ENCODE measurements at places on chromosomes 2 and 18.

DNA sequence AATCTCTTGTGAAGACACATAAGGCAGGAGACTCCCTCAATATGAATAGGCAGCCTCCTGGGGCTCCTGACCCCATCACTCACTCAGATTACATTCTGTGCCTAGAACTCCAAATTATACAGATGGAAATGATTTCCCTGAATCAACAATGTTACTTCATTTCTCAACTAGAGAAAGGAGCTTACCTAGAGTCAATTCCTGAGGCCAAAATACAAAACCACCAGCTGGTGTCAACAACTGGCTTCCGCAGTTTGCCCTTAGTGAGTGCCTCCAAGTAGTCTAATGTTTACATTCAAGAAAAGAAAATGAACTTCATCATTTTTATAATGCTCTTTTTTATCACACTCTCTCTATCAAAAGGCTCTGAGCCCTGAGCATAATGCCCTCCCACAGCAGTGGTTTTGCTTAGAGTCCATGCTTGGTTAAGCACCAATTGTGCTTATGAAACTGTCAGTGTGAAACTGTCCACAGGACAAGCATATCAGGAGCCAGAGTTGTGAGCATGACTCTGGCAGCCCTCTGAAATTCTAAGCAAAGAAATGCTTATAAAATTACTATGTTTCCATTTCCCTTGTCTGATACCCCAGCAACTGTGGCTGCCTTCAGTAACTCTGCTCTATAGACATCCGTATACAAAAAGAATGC, 305.7 kb upstream of the PKDCC start:
- DNase-seq: no peak

DNA sequence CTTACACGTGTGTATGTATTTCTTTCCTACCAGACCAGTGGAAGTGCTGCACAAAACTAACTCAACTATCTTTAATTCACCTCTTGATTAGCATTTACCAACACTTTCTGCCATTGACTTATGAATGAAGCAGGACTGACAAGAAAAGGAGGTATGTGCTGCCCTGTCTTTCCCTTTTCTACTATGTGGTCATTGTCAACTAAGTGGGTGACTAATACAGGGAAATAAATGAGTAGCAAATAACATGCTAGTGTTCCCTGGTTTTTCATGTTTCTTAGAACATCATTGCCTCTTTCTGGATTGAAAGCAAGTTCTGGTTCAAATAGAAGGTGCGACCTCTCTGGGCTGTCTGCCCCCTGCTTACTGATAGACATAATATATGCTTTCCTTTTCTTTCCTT, 58.0 kb downstream of the LINC00305 start:
- no peak for DNase-seq

DNA sequence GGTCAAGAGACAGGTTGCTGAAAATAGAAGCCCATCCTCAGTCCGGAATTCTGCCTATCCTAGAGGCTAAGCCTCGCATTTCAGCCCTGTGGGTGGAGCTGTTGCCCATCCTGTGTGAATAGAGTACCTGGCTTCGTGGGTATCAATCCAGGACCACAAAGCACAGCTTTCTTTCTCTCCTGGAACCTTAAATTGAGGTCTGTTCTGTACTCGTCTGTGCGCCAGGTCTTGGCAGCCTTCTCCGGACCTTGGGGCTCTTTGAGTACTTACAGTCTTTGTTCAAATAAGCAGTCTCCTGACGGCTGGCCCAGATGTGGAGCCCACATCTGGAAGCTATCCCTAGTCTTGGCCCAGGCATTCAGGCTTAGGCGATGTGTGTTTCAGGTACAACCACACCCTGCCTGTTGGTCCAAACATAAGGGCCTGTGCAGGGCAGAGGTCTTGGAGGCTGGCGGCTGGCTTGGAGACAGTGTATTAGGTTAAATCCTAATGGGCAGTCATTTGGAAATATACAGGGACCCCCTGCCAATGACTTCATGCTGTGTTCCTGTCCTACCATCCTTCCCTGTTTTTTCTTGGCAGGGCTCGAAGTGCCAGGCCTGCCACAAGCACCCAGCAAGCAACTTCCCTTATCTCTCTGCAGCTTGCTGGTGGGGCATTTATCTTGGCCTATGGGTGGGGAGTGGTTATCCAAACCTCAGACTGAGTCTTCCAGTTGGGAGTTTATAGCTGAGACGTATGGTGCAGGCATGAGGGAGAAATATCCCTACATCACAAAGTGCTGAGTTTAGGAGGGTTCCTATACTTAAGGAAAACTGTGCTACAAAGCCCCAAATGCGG, 294.1 kb downstream of the BCL2 start:
- DNase-seq: no peak

- no peak for DNase-seq
Observed at GRCh38 chr2:120605231-120605935, 130.3 kb upstream of the GLI2 start.

GRCh38 chr18:78138983-78139496, 840.6 kb upstream of the SALL3 start:
- no peak for DNase-seq

DNA sequence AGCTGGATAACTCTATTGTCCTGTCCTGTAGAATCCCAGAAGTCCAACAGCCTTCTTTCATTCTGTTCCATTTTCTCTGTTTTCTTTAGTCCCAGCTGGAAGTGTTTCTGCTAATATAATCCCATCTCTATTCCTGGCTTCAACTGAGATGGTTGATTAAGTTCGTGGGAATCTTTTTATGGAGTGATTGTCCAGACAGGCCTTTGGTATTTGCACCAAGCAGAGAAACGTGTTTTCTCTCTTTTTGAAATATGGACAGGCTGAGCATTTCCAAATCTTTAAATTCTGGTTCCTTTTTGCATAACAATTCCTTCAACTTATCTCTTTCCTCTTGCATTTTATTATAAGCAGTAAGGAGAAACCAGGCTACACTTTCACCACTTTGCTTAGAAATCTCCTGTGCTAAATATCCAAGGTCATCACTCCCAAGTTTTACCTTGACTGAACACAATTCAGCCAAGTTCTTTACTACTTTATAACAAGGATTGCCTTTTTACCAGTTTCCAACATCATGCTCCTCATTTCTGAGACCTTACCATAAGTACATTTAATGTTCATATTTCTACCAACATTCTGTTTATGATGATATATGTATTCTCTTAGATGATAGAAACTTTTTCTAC, 108.8 kb downstream of the ZFP36L2 start:
- DNase-seq: no peak

DNA sequence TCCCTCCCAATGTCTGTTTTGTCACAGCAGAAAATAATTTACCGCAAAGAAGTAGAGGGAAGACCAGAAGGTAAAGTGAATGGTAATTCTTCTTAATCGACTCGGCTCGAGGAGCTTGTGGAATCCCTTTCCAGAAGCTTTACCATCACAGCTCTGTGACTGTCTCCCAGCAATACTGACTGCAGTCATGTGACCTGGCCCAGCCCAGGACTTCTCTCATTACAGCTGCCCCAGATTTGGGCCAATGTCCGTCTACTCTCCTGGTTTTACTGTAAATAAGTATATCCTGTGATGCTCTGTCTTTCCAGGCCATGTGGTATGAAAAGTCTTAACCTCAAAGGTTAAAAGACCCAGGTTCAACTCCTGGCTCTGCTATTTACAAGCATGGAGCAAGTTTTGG, 18.9 kb upstream of the ELOA2 start:
- no peak for DNase-seq

- no peak for DNase-seq
Observed at GRCh38 chr2:127695491-127696472, 5.5 kb upstream of the SFT2D3 start.

DNA sequence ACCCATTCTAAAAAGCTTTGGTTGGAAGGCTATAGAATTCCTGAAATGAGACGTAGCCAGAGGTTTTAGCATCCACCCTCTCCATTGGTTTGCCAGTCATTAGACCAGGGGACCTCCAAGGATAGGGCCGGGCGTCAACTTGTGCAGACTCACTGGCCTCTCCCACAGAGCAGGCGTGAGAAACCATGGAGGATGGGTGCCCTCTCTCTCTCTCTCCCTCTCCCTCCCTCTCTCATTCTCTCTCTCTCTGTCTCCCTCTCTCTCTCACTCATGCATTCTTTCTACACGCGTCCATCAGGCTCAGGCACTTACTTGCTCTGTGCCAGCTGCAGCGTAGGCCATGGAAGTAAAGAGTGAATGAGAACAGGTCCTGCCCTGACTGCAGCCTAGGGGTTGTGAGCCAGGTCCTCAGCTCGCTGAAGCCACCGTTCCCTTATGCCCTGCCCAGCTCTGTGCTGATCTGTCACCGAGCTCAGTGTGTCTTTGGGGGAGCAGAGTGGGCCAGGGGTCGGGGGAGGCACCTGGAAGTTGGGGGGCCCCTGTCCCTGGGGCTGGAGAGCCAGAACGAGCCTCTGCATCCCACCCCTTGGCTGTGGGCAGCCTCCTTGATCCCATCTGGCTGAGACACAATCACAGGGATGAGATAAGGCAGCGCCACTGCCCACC, 304.4 kb upstream of the HS6ST1 start:
- DNase-seq: no peak

DNA sequence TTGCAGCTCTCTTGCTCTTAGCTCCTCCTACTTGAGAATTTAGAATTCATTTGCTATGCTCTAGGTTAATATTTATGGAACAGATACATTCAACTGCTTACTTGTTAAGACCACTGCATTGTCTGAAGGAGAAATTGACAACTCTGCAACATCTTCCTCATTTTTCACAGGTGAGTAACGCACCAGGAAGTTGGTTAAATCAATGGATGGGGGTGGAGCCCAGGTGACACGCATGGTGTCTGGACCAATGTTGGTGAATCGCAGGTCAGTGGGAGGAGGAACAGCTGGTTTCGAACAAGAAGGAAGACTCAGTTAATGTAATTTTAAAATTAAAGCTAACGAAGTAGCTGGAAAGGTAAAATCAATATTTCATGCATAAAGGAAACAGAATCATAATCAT, 44.3 kb downstream of the FN1 start:
- no peak for DNase-seq

GRCh38 chr2:27025861-27026851, 6.6 kb upstream of the TMEM214 start:
- DNase-seq: no peak

- no peak for DNase-seq
Observed at GRCh38 chr18:60554967-60555366, 182.4 kb upstream of the MC4R start.

- no peak for DNase-seq
Observed at GRCh38 chr2:32632089-32632488, 4.2 kb downstream of the TTC27 start.

Data from HTR-8/SVneo (cell line).